Mammary epithelial cell (primary cell): ENCODE measurements at places on chromosomes 12 and 14. TPM values are rescaled to one million over a fixed set of nuclear protein-coding genes. Genes with fewer than 3 reads are reported as not detected.
A peak's percentile ranks its signal among the peaks of the same experiment; 100 is the strongest.

DNA sequence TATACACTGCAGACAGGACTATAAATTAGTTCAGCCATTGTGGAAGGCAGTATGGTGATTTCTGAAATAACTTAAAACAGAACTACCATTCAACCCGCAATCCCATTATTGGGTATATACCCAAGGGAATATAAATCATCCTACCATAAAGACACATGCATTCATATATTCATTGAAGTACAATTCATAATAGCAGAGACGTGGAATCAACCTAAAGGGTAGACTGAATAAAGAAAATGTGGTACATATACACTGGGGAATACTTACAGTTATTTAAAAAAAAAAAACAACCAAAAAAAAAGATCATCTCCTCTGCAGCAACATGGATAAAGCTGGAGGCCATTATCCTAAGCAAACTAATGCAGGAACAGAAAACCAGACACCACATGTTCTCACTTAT is 473.9 kb downstream of the TRHDE start:
- no peak for DNase-seq

- DNase-seq, result no peak
These were observed 219.3 kb downstream of the RMST start for GRCh38 chr12:97681612-97682504.

GRCh38 chr12:2052826-2053678 is at the start of gene CACNA1C:
Gene CACNA1C, plus strand, starts transcription at chr12:2052987. Its CDS starts 576 bp downstream, at chr12:2053563.
- peak; percentile 43 for DNase-seq

DNA sequence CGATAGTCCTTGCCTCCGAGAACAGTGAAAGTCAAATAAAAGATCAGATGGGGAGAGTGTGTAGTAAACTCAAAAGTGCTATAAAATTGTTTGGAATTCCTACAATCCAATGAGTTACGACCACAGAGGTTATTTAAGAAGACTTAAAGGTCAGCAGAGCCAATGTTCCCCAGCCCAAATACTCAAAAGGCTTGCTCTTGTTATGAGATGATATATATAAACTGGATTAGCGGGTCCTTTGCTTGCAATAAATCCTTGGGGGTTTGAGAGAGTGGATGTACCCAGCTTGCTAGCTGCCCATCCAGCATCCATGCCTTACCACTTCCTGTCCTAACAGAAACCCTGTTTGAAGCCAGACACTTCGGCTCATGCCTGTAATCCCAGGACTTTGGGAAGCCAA is 29.0 kb upstream of the MED13L start:
- no peak for DNase-seq

- no peak for DNase-seq
These were observed 29.6 kb downstream of the RTRAF start for GRCh38 chr14:52018970-52019369.

DNA sequence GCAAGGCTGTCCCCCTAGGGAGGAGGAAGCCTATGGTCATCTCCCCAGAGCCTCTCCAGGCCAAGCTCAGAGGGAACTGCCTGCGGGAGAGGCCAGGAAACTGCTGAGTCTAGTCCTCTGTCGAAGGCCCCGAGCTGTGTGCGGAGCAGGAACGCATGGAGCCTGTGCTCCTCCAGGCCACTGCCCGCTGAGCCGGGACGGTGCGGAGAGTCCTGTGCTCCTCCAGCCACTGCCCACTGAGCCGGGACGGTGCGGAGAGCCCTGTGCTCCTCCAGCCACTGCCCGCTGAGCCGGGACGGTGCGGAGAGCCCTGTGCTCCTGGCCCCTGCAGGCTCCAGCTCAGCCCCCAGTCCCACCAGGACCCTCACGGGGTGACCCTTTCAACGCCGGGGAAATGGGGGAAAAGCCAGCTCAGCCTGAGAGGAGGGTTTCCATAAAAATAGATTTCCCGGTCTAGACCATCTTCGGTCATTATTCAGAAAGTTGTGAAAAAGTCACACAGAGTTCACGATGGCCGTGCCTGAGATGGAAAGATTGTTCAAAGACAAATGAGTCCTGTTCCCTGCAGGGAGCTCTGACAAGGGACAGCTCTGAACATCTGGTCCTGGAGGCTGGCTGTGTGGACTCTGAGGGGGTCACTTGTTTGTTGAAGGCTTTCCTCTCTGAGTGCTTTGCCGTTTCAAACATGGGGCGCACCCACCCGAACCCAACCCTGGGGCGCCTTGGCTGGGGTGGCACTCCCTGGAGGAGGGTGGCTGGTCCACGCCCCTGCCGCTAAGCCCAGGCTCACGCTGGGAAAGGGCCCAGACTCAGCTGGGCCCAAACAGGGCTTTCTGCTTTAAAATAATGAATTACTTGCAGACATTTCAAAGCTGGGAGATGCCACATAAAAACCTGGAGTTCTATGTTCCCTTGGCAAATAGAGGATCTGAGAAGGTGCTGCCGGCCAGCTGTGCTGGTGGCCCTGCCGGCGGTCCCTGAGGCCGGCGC is 85.5 kb downstream of the ADGRD1 start:
- no peak for DNase-seq

DNA sequence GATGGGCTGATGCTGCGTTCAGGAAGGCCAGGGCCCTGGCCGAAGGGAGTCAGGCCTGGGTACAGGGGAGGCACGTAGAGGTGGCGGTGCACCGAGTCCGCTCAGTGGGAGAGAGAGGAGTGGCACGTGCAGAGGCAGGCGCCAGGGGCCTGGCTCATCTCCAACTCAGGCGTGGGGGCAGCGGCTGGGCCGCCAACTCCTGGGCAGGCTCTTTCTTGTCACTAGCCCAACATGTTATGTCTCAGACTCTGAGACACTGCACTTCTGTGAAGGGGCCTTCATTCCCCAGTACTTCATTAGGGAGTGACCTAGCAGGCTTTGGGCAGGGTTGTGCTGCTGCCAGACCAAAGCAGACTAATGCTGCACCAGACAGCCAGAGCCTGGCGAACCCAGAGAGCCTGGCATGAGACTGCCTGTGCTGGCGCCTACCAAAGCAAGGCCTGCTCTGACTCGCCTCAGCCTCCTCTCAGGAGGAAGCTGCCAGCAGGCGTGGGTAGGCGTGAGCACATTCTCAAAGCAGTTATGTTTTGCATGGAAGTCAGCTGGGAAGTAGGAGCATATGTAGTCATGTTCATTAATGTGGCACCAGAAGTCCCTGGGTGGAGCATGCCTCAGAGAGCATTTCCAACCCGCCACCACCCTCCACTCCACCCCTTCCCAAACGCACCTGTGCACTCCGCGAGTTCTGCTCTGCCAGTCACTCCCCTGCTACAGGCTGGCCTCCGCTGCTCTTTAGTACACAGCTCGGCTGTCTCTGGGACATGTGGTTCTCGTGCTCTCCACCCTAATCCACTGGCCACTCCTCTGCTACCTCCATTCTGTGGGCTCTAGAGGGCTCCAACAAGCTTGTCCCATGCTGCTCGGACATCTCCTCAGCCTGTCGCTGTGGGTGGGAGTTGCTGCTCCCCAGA is 9.7 kb downstream of the CKB start:
- DNase-seq, result peak; percentile 97

- DNase-seq, result no peak
These were observed 1.7 kb upstream of the VASH1 start for GRCh38 chr14:76759589-76759988.

The KCNJ8 gene
- not detected for total RNA-seq

GRCh38 chr12:103161582-103162362 is 204.3 kb downstream of the ASCL1 start:
- no peak for DNase-seq

- no peak for DNase-seq
These were observed 349.2 kb upstream of the LRFN5 start for GRCh38 chr14:41257476-41257875.

The SLC17A8 gene
- total RNA-seq, result not detected in 2 replicates

GRCh38 chr14:96077983-96078624 is 38.9 kb downstream of the C14orf132 start:
- peak; percentile 82 for DNase-seq

GRCh38 chr14:73227812-73228781 is 9.2 kb upstream of the PAPLN start:
- DNase-seq, result peak; percentile 82

- no peak for DNase-seq
These were observed 224.4 kb downstream of the FBXL14 start for GRCh38 chr12:1369938-1370500.

DNA sequence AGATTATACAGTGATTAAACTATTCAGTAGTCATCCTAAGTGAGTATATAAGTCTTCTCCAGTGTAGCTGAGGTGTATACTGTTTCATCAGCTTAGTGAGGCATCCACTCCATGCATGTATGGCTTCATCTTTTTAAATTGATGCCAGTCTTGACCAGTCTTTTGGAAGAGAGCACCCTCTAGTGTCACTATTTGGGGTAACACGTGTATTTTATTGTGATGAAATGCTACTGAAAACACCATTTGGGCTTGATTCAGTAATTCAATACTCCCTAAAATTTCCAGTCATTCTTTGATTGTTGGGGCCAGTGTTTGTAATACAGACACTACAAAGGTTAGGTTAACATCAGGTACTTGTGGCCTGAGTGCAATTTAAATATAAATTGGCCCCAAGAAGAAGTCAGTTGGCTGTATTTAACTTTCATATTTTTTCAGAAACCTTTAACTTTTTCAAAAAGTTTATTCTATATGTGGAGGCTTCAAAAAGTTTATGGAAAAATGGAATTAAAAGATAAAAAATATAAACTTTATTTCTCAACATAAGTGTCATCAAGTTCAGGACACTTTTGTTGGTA is 35.3 kb downstream of the MIPOL1 start:
- peak; percentile 61 for DNase-seq

DNA sequence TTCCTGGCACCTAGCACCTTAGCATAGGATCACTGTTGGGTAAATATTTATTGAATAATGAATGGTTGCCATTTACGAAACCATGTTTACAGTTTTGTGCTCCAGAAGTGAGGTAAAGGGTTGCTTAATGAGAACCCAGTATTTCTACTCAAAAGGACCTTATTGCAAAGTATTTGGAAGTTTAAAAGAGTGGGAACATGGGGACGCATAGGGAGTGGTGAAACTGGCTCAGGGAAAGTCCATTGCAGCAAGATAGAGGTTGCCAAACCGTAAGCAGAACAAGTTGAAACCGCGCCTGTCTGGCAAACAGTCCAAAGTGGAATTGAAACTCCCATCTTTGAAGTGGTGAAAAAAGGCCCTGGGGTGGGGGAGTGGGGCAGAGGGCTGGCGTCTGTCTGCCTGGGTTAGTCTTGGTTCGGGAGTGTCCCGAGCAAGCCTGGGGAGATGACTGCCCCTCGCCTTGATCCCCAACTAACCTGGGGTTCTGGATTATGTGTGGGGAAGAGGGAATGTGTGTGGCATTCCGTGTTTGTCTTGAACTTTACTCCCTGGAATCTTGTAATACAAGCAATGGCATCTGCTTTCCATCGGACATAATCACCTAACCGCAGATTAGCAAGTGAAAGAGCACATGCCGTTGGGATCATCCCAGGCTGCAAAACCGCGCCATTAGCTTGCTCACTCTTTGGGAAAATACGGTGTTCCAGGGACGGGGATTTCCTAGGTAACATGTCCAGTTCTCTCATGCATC is 7.2 kb downstream of the ALDH2 start:
- peak; percentile 90 for DNase-seq

DNA sequence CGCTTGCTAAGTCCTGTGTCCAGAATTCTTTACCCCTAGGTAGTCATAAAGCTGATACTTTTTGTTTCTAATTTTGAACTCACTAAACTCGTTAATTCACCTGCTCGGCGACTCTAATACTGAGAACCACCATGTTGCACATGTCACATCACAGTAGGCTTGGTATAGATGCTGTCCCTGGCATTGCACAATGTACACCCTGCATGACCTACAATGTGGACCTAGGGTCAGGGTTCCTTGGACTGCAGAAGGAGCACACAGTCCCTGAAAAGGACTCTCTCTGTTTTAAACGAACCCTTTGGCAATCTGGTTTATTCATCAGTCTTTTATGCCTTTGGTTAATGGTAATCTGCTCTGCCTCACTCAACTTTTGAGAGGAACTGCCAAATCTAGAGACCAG is 272.4 kb downstream of the FOXN3 start:
- DNase-seq, result no peak

The TMEM229B gene
- total RNA-seq, result 2.0 and 3.0 TPM in 2 replicates

The CCDC175 gene
- total RNA-seq, result not detected

DNA sequence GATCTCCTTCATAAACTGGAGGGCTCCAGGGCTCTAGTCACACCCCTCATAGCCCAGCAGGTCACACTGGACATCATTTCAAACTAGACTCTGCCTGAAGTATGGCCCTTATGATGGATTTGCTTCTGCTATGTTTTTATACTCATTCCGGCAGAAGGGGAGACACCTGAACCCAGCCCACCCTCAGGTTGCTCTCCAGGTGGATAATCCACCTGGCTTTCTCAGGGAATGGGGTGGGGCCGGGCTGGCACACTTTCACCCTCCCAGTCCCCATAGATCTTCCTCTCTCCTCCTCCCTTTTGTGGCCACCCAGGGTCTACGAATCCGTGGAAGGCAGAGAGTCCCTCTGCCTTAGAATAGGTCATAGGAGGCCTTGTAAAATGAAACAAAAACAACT is 9.8 kb upstream of the KRT73 start:
- DNase-seq, result no peak

GRCh38 chr12:119949145-119949544 is 39.9 kb upstream of the BICDL1 start:
- DNase-seq, result no peak

The TCHP gene
- 4.0 TPM for total RNA-seq

The DNAH10 gene
- 0.96 and 1.1 TPM in 2 replicates for total RNA-seq

The CLEC14A gene
- 0.13 TPM in 1 of 2 replicates, not detected in the other for total RNA-seq

DNA sequence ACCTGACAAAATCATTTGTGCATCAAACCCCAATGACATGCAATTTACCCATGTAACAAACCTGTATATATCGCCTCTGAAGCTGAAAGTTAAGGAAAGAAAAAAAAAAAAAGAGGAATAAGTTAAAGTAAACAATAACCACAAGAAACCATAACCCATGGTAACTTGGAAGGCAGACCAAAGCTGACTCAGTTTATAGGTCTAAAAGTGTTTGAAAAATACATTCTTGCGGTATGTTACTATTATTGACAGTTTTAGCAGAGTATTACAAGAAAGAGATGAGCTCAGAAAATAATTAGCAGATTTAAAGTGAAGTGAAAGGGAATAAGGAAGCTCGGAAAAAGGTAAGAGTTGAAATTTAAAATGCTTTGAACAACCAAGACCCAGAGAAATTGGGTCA is 34.4 kb upstream of the MGAT4C start:
- no peak for DNase-seq

- peak; percentile 85 for DNase-seq
These were observed 11.0 kb downstream of the GPR135 start for GRCh38 chr14:59454139-59454538.

DNA sequence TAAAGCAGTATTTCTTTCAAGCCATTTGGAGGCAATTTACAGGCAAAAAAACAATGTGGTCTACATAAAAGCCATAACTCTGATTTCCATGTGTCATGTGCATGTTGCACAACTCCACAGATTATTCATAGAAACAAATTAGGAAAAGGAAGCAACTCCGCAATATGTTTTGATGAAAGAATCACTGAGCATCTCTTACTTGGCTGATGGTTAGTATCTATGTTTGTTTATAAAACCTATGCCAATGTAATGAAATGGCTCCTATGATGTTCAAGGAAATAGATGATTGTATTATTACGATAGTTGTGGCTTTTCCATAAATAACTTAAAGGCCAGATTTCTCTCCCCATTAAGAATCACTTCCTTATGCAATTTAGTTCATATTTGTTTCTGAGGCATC is 373.7 kb downstream of the CCDC91 start:
- no peak for DNase-seq
